ENCODE measurements at places on chromosomes 1 and 21.

DNA sequence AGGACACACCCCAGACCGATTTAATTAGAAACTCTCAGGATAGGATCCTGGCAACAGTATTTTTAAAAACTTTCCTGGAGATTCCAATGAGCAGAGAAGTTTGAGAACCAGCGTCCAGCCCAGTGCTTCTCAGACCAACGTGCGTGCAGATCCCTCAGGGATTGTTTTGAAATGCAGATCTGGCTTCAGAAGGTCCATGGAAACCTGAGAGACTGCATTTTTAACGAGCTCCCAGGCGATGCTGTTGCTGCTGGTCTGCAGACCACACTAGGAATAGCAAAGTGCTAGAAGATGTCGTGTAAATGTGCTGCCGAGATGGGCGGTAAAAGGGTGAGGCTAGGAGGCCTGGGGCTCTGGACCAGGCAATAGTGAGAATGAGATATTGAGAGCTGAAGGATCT lies 18.4 kb upstream of the CASQ1 start:
- no peak for DNase-seq

DNA sequence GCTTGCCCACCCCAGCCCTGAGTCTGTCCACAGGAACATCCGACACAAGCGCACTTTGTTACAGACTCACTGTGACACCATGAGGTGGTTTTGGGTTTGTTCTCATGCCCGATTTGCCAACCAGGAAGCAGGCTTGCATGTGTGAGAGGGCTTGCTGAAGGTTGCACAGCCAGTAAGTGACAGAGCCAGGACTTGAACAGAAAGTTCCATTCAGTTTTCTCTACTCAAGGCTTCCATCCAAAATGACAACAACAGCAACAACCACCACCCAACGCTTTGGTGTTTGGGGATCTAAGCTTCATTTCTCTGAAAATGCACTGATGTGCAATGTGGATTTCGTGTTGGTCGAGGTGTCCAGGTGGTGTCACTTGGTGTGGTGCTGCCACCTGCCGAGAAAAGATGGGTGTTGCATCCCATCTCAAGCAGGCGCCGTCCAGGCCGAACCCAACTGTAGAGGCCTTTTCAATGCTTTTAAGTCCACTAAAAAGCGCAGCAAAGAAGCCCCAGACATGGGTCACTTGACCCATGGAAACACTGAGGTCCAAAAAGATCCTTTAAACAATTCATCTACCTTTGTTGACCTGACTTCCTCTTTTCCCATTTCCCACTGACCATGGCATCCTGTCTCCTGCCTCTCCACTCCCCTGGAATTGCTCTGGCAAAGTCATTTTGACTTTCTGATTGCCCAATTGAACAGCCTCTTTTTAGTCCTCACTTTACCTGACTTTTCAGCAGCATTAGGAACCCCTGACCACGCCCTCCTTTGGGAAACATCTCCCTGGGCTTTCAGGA lies 12.2 kb downstream of the CITED4 start:
- DNase-seq = no peak

- no peak for DNase-seq
Observed at GRCh38 chr1:151585622-151586021, 26.2 kb upstream of the SNX27 start.

DNA sequence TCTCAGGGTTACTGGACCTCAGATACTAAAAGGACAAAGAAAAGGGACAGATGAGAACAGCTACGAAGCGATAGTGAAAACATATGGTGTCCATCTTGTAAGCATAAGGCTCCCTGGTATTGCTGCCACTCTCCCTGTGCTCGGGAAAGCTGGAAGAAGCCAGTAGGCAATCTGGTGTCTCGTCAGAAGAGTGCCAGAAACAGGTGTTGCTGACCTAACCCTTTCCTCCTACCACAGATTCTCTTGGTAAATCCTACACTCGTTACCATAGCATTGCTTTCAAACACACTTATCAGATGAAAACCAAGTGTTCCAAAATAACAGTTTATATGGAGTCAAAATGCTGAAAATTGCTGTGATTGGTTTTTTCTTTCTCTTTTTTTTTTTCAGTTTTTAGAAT lies 146.3 kb downstream of the NRIP1 start:
- no peak for DNase-seq

DNA sequence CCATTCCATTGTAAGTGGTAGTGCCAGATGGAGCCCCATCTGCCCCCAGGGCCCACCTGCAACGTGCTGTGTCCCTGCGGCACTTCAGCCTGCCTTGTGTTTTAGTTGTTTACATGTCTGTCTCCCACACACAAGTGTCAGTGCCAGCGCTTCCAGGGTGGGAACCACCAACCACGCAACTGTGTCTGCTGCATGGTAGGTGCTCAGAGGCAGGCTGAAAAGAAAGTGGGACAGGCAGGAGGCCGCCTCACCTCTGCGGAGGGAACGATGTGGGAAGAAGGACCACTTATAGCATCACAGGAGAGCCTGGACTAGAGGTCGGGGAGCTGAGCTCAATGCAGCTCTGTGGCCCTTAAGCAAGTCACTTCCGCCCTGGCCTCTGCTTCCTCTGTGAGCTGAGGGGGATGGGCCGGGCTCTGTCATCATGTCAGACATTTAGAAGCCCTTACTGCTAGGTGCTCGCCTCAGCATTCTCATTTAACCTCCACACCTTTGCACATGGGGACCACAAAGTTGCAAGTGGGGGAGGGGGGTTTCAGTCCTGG lies 17.9 kb downstream of the SLC9A1 start:
- no peak for DNase-seq

- DNase-seq = peak; percentile 55
Observed at GRCh38 chr1:222712253-222713090, at the start of the genes AIDA and BROX. Gene AIDA (minus strand): TSS chr1:222712491. CDS start chr1:222712317, 174 bp downstream. Gene BROX (plus strand): TSS chr1:222712564. CDS start chr1:222715700, 3,136 bp downstream.

DNA sequence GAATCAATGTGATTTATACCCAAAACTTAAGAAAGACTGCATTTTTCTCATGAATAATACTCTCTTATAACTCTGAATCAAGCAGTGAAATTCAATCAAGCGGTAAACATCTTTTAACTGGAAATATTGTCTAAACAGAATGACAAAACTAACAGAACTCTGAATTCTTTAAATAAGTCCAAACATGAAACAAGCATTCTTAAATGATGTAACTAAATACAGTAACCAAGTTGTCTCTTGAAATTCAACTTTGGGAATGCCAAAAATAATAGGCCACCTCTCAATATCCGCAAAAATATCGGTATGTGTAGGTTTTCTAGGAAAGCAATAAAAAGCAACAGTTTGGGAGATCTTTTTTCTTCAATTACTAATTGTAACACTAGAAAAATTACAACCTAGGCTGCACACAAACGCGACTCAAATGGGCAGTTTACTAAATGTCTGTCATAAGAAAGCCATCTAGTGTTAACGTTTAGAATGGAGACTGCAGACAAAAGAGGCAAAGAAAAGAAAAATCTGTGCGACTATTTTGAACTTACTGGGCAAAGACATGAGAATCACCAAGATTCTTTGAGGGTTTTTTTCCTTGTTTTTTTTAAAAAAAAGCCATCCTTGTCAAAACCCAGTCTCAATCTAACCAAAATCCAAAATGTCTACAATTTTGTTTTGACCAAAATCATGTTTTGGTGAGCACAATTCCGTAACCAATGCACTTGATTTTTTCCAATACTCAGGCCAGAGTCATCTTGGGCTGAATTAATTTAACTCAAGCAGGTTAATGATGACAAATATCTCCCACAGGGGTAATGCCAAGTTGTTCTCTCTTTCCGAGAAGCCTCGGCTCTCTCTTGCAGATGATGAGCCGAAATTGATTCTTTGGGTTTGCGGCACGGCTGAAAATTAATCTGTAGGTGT lies 1.3 kb downstream of the SIPA1L2 start:
- no peak for DNase-seq

Data from glomerular endothelial cell (primary cell).